Activated T-helper 17 cell treated with anti-CD3 and anti-CD28 coated beads, Interleukin-2, amount 50 U/mL, for 72 hours (primary cell): ENCODE measurements at places on chromosomes 2 and 18. TPM values are rescaled to one million over a fixed set of nuclear protein-coding genes. Genes with fewer than 3 reads are reported as not detected.

The DQX1 gene
- total RNA-seq, result 0.76 TPM

The COL5A2 gene
- 0.77 TPM for total RNA-seq

DNA sequence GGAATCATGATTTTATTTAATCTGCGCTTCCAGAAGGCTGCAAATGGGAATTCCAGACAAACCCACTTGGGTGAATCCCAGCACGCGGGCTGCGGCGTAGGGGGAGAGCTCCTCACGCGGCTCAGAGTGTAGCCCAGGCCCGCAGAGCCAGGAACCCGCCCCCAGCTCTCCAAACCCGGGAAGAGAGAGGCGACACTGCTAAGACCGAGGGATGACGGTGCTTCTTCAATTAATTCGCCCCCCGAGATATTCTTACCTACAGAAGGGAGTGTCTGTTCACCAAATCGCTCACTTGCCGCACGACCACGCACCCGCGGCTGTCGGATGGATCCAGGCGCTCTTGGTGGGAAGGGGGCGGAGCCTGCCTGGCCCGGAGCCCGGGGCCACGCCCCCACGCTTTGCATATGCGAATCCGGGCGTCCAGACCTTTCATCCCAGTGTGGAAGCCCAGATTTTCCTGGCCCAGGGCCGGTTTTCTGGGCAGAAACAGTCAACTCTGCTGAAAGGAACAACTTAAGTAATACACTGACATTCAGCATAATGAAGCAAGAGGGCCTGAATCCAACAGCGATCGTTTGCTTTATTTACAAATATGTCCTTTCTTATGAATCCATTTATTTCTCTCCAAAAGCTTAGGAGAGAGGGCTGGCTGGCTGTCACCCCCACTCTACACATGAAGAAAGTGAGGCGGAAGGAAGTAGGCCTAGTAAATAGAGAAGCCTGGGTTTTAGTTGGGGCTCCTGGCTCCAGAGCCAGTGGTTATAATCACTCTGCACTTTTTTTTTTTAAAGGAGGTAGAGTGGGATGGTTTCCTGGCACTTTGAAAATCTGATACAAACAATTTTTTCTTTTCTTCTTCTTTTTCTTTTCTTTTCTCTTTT, at the start of gene SLC19A3:
TSS of gene SLC19A3 (minus strand) at position 342 of the 881 bp plus-strand sequence. CDS start 15,710 bp downstream, outside the sequence.
- ATAC-seq, result peak; percentile 39

GRCh38 chr2:236026841-236027240, 141.3 kb downstream of the GBX2 start:
- ATAC-seq, result no peak

The IL36B gene
- not detected for total RNA-seq

- no peak for ATAC-seq
These were observed 19.6 kb downstream of the TMEM17 start for GRCh38 chr2:62486439-62486765.

The VAMP8 gene
- total RNA-seq, result 103 TPM

The REG3G gene
- not detected for total RNA-seq

DNA sequence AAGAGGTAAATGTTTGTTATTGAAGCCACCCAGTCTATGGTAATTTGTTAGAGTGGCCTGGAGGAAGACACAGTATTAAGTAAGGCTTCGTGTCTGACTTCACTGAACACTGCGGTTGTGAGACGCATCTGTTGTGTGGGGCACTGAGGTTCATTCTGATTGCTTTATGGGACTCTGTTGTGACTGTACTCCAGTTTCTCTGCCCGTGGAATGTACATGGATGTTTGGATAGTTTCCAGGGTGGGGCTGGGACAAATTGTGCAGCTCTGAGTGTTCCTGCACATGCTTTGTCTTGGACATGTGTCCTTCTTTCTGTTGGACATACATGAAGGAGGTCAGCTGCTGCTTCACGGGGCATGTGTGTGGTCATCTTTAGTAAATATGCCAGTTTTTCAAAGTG, 58.6 kb downstream of the ODC1 start:
- ATAC-seq, result no peak

- ATAC-seq, result no peak
These were observed 298.6 kb downstream of the CYP26B1 start for GRCh38 chr2:71849111-71849510.

GRCh38 chr2:55242617-55243016, 10.1 kb downstream of the RPS27A start:
- no peak for ATAC-seq

The IL37 gene
- total RNA-seq, result not detected

DNA sequence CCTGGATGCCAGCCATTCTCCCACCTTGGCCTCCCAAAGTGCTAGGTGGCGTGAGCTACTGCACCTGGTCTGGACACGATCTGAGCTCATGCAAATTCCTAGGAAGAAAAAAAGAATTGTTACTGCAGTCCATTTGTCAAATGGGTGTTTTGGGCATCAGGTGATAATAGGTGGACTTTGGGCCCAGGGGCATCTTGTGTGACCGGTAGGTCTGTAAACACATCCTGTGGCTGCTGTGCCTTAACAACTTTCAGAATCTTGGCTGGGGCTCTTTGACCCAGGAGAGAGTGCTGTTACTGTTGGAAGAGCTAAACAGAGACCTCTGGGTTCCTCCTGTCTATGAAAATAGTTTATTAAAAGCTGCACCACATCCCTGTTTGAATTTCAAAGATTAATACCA, 34.9 kb upstream of the TFCP2L1 start:
- no peak for ATAC-seq
